CD4-positive, alpha-beta T cell treated with Interleukin-1 beta for 1 hour (primary cell): ENCODE measurements at places on chromosomes 16 and 17.
A peak's percentile ranks its signal among the peaks of the same experiment; 100 is the strongest.

GRCh38 chr16:17465460-17465859 is 5.3 kb downstream of the XYLT1 start:
- no peak for DNase-seq

DNA sequence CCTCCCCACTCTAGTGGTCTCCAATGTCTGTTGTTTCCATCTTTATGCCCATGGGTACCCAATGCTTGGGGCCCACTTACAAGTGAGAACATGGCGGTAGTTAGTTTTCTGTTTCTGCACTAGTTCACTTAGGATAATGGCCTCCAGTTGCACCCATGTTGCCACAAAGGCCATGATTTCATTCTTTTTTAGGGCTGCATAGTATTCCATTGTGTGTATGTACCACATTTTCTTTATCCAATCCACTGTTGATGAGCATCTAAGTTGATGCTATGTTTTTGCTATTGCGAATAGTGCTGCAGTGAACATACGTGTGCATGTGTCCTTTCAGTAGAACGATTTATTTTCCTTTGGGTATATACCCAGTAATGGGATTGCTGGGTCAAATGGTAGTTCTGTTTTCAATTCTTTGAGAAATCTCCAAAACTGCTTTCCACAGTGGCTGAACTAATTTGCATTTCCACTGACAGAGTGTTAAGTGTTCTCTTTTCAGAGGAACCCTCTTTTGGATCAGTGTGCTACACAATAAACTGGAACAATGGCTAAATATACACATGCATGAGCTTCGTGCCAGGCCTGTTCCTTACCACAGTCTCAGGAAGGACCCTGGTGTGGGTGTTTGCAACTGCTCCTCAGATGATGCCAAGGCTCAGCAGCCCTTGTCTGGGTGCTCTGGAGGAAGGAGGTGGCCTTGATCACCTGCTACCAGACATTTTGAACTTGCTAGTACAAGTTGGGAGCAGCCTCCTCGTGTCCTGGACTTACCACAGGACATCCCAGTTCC is 34.4 kb downstream of the KNOP1 start:
- no peak for DNase-seq

- DNase-seq = no peak
Measured at GRCh38 chr17:15514469-15514868, 47.0 kb upstream of the CDRT4 start.

DNA sequence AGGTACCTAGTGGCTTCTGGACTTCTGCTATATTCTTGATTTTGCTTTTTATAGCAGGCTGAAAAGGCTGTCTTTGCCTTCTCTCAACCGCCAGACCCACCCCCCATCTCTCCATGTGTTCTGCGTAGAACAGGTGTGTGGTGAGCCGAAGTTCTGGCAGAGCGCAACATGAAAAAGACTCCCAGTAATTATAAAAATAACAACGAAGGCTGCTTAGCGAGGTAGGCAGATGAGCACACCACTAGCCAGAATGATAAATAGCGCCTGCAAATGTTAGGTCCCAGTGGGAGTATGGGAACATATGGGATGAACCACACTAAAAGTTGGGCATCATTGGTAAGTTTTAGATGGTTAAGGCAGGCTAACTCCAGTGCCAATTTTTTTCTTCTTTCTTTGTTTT is 14.0 kb upstream of the RBFOX1 start:
- no peak for DNase-seq

GRCh38 chr17:72634621-72635020 is 457.9 kb downstream of the SLC39A11 start:
- DNase-seq = peak; percentile 18

DNA sequence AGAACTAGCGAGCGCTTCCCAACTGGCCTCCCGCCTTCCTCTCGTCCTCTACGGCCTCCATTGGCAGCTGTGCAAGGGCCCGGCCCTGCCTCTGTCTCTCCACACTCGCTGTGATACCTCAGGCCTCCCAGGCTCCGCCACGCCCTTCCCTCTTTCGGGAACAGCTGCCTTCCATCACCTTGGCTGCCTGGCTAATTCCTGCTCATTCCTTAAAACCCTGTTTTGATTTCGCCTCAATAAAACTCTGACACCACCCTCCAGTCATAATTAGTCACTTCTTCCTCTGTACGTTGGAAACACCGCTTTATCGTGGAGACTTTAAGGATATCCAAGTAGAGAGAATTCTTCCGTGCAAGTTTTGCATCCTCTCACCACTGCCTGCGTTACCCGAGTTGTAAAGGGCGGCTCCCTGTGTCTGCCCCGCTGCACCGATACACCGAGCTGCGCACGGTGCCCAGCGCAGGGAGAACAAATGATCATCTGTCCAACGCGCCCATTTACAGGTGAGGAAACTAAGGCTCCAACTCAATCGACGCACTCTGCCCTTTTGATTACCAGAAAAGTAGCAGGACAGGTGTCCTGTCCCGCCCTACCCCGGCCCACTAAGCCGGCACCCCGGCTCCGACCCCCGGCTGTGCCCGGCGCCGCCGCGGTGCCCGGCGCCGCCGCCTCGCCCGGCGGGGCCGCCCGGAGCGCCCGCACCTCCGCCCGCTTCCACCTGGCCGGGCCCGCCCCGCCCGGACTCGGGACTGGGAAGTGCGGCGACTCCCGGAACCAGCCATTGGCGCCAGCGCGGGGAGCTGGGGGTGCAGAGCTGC is 139.7 kb downstream of the SEC14L1 start:
- no peak for DNase-seq

- no peak for DNase-seq
Measured at GRCh38 chr16:57260294-57260929, 15.4 kb downstream of the ARL2BP start.

DNA sequence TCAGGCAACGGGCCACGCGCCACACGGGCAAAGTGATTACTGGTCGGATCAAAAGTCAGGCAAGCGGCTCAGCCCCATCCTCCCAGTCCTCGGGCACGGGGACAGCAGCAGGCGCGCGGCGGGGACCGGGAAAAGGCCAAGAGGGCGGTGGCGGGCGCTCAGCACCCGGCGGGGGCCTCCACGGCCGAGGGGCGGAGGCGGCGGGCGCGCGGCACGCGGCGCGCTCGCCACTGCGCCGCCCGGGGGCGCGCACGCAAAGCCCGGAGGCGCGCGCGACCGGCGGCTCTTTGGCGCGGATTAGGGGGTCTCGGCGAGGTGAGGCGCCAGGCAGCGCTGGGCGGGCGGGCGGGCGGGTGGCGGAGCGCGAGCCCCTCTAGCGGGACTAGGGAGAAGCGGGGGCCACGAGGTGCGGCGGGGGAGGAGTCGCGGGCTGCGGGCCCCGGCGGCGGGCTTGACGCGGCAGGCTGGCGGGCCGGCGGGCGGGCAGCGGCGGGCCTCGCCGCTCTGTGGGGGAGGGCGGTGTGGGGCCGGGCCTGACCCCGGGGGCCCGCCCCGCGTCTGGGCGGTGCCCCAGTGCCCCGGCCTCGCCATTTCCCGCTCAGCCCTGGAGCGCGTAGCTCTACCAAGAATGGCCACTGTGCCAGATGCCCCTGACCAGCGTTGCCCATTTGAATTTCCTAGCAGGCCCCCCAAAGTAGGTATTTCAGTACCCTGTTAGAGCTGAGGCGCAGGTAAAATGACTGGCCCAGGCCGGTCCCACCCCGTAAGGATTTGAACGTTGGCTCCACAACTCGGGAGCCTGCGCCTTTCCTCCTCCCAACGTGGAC is at the start of the genes ACACA and TADA2A:
TSS of gene ACACA (minus strand) at position 202 of the 827 bp plus-strand sequence. CDS start 537 bp downstream, outside the sequence.
TSS of gene TADA2A (plus strand) at position 252 of the 827 bp plus-strand sequence. CDS start 4,480 bp downstream, outside the sequence.
- peak; percentile 75 for DNase-seq

DNA sequence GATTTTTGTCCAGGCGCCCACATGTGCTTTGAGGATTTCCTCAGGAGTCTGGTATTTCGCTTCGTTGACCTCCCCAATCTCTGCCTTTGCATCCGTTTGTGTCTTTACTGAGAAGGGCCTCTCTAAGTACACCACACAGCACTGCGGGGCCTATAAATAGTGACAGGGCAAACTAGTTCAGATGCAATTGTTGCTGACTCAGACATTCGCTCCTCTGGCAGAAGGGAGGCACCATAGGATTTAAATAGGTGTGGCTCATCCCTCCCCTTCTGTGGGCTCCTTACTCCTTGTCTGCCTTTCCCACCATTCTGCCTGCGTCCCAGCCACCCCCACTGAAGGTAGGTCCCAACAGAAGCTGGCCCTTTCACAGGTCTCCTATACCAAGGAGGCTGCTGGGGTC is 192.3 kb downstream of the SHISA9 start:
- no peak for DNase-seq

- DNase-seq = no peak
Measured at GRCh38 chr17:77516902-77517301, 376.1 kb downstream of the SEC14L1 start.

DNA sequence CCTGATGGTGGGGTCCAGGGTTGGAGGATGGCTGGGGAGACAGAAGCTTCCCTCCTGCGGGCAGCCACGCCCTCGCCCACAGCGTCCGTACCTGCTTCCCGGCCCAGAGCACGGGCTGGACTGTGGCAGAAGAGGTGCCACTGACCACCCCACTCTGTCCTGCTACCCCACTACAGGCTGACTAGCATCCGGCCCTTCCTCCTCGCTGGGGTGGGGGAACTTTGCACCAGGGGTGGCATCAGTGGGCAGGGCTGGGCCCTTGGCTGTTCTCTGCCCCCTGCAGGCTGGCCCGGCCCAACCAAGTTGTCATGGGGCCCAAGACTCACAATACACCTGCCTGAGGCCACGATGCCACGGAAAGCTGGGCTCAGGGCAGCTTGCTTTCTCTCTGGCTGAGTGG is 73.0 kb downstream of the KLHDC4 start:
- DNase-seq = no peak

GRCh38 chr16:87956365-87957231 is 5.4 kb downstream of the BANP start:
- DNase-seq = peak; percentile 87

- peak; percentile 72 for DNase-seq
Measured at GRCh38 chr17:38870259-38871165, 654 bp downstream of the LASP1 start.

- no peak for DNase-seq
Measured at GRCh38 chr16:71293919-71294318, 4.7 kb upstream of the CMTR2 start.

DNA sequence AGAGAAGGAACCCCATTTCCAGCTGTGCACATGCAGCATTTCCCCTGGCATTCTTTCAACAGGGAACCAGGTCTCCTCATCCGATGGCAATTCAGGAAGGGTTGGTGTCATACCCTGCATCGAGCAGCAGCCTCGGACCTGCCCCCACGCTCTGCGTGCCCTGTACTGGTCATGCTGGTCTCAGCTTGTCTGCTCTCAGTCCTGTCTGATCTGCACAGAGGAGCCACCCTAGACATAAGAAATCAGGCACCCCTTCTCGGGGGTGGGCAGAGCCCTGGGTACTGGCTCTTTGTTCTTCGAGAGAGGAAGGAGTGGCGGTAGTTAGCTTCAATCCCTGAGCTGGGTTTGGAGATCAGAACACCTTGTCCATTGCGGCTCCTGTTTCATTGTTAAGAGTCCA is 162.0 kb upstream of the RPH3AL start:
- no peak for DNase-seq

DNA sequence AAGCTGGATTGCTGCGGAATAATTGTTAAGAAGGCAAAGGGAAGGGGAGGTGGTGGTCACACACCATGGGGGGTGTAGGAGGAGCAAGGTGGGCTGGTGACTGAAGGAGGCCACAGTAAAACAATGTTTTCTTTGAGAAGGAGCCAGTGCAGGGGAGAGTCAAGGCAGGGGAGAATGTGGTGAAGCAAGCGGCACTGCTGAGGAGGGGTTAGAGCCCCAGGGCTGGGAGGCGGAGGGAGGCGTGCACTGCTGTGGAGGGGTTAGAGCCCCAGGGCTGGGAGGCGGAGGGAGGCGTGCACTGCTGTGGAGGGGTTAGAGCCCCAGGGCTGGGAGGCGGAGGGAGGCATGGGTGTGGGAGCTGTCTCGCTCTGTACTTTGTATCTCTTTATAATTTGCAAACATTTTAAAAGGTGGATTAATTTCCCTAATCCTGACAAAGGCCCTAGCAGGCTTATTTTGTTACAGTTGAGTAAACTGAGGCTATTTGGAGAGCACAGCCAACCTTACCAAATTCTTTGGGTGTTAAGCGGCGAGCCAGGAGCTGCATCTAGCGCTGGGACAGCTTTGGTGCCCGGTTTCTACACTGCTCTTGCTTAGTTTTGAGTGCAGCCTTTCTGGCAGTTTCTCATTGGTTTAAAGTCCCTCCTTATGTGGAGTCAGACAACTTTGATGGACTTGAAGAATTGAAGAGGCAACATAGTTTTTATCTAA is 20.9 kb downstream of the RPTOR start:
- no peak for DNase-seq
